ENCODE measurements at places on chromosomes 11 and 22. TPM values are rescaled to one million over a fixed set of nuclear protein-coding genes. Genes with fewer than 3 reads are reported as not detected.

DNA sequence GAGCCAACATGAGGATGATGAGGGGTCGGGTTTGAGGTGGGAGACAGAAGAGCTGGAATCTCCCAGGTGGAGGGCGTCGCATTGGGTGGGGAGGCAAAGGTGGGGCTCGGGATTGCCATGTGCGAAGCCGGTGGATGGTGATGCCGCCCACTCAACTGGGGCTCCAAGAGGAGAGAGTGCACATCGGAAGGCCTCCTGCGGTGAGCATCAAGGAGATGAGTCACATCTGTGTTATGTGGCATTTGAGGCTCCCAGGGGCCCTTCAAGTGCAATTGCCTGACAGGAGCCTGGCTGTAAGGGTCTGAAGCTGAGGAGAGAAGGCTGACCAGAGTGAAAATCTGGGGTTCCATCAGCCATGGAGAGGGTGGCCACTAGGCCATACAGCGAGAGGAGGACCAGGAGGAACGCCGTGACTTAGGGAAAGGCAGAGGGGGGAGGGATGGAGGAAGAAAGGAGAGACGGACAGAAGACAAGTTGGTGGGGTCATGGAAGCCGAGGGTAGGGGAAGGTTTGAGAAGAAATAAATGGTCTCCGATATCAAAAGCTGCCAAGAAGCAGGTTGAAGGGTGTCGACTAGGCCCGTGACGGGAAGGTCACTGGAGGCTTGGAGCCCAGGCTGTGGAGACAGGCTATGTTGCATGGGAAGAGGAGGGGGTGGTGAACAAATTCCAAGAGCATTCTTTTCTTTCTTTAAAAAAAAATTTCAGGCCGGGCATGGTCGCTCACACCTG is 21.3 kb downstream of the RASD2 start:
- H3K27ac ChIP-seq = no peak overlapping the region
- no peak overlapping the region for H3K4me3 ChIP-seq
- DNase-seq = no peak
- H3K36me3 ChIP-seq = no peaks in the 10 kb centered on the region
- H3K27me3 ChIP-seq = no peaks in the 10 kb centered on the region
- H3K4me1 ChIP-seq = no peaks in the 10 kb centered on the region

DNA sequence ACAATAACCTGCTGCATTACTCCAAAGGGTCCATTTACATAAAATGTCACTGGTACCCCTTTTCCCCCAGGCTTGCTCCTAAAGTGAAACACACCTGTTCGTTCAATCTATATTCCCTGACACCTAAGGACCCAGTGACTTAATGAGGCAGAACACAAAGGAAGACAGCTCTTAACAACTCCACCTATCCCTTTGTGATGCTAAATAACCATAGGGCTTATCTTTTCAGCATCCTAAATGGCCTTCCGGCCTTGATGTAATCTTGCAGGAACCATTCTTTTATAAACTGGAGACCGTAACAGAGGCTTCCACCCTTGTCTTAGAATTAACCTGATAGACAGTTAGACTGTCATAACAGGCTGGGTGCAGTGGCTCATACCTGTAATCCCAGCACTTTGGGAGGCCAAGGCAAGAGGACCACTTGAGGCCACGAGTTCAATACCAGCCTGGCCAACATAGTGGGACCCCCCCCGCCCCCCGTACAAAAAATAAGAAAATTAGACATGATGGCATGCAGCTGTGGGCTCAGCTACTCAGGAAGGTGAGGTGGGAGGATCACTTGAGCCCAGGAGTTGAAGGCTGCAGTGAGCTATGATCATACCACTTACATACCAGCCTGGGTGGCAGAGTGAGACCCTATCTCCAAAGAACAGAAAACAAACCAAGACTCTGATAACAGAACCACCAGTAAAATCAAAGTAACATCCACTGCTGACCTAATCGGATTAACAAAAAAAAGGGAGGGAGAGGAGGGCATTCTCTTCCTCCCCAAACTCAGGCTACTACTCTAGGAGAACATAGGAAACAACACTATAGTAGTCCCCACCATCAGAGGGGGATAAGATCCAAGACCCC is 5.1 kb downstream of the CHEK2 start:
- no peaks in the 10 kb centered on the region for H3K36me3 ChIP-seq
- H3K27me3 ChIP-seq = no peaks in the 10 kb centered on the region
- H3K27ac ChIP-seq = no peak overlapping the region
- H3K4me1 ChIP-seq = peaks cover 5% of the 10 kb centered on the region
- no peak overlapping the region for H3K4me3 ChIP-seq
- DNase-seq = no peak

NCR3LG1 gene
- 5.6 TPM for total RNA-seq

KCNA4 gene
- 2.1 TPM for total RNA-seq

RASSF10 gene
- 4.8 TPM for total RNA-seq

DNA sequence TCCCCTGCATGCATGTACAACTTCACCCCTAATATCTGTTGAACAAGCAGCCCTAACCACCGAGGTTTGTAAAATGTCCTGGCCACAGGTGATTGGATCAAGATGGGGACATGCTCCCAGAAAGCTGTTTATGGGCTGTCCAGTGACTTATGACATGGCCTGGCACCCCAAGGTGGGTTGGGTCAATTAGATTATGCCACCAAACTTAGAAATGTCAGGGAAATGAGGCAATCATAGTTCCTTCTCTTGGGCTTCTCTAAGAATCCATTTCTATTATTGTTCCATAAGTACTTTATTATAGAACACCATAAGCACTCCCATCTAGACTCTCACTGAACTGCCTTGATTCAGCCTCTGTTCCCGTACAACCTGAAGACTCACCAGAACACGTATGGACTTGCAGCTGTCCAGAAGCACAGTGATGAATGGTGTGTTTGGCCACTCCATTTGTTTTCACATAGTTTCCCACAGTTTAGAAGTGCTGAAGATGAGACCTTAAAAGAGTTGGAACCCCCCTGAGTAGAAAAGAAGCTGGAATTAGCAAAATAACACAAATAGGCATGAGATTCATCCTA is 45.5 kb upstream of the OLFML1 start:
- H3K4me1 ChIP-seq = peaks cover 3% of the 10 kb centered on the region
- peaks cover 6% of the 10 kb centered on the region for H3K27me3 ChIP-seq
- no peak for DNase-seq
- no peak overlapping the region for H3K27ac ChIP-seq

- no peak for DNase-seq
- H3K4me1 ChIP-seq = no peaks in the 10 kb centered on the region
- H3K36me3 ChIP-seq = no peaks in the 10 kb centered on the region
- no peak overlapping the region for H3K27ac ChIP-seq
These were observed 42.5 kb downstream of the INSC start for GRCh38 chr11:15157181-15157580.

DNA sequence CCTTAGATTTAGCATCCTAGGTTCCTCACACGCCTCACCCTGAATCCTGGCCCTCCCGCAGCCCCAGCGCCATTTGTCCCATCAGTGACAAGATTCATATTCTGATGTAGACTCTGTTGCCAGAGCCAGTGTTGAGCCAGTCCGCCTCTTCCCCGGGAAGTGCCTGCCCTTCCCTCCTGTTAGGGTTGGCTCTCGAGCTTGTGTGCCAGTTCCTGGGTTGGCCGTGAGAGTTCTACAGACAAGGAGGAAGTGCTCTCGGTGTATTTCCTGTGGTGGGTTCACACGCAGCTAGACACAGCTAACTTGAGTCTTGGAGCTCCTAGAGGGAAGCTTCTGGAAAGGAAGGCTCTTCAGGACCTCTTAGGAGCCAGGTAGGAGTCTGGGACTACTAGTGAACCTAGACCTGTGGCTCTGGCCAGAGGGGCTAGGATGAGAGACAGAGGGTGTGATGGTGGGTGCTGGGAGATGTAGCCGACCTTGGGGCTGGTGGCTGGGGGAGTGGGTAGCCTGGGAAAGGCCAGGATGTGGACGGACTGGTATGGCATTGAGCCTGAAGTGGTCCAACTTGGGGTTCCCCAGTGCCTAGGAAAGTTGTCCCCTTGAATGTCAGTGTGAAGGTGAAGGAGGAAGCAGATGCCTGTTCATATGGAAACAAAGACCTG is at the start of gene IL18BP:
Gene IL18BP (plus strand): TSS at position 261 of the 662 bp plus-strand sequence. CDS start 1,076 bp downstream, outside the sequence.
- H3K36me3 ChIP-seq = peaks cover 29% of the 10 kb centered on the region
- H3K4me1 ChIP-seq = peaks cover 22% of the 10 kb centered on the region
- H3K4me3 ChIP-seq = peak within 1 kb of the TSS; percentile 40
- H3K27ac ChIP-seq = peak within 1 kb of the TSS; percentile 55

DNA sequence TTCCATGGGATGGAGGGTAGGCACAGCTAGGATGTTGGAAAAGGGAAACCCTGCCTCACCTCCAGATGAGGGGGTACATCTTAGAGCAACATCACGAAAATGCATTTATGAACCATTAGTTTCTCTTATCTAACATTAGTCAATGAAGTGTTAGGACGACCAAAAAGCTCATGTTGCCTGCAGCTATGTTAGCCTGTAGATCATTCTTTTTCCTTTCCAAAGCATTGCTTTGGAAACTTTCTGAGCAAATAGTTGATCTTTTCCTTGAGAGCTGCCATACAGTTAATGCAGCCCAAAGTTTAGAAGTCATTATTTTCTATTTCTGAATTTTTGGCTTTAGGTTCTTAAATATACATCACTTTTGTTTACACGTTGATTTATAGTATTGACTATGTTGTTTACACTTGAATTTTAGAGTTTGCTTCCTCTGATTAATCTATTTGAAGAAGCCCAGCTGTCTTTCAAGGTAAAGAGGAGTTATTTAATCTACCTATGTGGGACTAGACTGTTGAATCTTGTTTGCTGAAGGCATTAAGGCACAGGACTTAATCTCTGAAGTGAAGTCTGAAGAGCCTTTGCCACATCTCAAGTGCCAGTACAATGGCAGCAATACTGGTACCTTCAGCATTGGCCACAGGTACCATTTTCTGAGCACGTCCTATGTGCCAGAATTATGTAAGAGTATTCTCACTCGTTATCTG is 11.0 kb downstream of the POU2AF3 start:
- no peaks in the 10 kb centered on the region for H3K27me3 ChIP-seq
- DNase-seq = no peak
- H3K27ac ChIP-seq = no peak overlapping the region
- H3K4me1 ChIP-seq = no peaks in the 10 kb centered on the region

DNA sequence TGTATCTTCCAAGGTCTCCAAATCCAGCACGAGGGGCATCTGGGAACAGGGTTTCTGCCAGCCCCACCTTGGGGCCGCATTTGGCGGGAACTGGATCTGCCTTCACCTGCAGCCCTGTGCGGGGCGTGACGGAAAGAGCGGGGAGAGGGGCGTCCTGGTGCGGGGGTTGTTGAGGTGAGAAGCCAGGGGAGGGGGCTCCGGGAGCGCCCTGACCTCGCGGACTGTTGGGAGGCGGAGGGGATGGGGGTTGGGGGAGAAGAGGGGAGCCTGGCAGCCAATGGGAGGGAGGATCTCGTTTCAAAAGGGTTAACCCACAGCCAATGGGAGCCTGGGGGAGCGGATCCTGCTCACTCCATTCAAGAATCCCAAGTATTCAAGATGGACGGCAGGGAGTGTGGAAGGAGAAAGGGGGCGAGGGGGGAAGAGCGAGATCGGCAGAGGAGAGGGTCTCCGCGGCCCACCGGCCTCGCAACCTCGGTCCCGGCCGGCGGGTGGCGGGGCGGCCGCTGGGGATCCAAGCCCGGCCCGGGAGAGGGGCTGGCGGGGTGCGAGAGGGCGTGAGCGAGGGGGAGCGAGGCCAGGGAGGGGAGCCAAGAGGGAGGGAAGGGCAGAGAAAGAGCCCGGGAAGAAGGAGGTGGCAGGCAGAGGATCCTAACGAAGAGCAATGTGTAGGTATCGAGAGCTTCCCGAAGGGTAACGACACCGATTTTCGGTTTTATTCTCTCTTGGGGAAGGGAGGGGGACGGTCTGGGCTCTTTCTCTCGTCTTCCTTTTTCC is 11.5 kb downstream of the YPEL4 start:
- DNase-seq = peak; percentile 80
- H3K27ac ChIP-seq = peak overlapping the region; percentile 82
- peaks cover 17% of the 10 kb centered on the region for H3K4me1 ChIP-seq
- H3K36me3 ChIP-seq = no peaks in the 10 kb centered on the region

DNA sequence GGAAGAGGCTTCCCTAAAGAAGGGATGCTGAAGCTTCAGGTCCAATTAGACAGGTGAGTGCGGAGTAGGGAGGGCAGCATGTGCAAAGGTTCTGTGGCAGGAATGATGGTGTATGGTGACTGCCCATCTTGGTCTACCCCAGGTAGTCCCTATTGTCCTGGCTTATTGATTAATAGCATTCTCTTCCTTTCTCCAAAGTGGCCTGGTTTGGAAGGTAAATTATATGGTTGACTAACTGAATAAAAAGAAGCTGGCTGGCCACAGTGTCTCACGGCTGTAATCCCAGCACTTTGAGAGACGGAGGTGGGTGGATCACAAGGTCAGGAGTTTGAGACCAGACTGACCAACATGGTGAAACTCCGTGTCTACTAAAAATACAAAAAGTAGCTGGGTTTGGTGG is 230.5 kb downstream of the MIAT start:
- H3K36me3 ChIP-seq = no peaks in the 10 kb centered on the region
- no peak for DNase-seq
- H3K27me3 ChIP-seq = no peaks in the 10 kb centered on the region
- no peak overlapping the region for H3K4me3 ChIP-seq
- H3K27ac ChIP-seq = no peak overlapping the region

- no peaks in the 10 kb centered on the region for H3K36me3 ChIP-seq
- no peaks in the 10 kb centered on the region for H3K4me1 ChIP-seq
- DNase-seq = no peak
- no peak overlapping the region for H3K27ac ChIP-seq
- H3K4me3 ChIP-seq = no peak overlapping the region
These were observed 325.5 kb downstream of the CADM1 start for GRCh38 chr11:115178705-115179104.

- no peaks in the 10 kb centered on the region for H3K27me3 ChIP-seq
- H3K4me3 ChIP-seq = no peak overlapping the region
- H3K4me1 ChIP-seq = peaks cover 14% of the 10 kb centered on the region
These were observed 13.7 kb downstream of the CYP2D6 start for GRCh38 chr22:42116848-42117424.

DNA sequence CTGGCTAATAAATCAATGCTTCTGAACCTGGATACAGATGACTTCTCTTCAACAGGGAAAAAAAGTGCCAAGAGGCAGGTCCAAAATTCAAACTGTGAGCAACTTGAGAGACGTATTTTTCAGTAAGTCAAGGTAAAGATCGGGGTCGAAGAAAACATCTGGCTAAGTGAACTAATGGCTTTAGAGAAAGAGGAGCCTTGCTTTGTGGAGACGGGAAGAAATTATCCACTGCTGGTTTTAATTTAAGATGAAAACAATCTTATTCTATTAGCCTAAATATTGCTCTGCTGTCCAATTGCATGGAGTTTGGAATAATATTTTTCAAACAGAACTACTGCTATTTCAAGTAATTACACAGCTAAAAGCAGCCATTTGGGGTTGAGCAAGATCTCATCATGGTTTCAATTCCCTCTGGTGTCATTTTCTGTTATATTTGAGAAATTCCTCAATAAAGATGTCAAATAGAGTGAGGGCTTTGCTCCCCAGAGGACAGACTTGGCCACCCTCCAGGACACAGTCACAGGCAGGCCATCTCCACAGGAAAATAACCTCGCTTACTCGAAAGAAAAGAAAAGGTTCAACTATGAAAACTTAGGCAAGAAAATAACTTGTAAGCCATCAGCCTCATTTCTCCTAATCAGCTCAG is 29.8 kb downstream of the SCUBE1 start:
- no peak overlapping the region for H3K4me3 ChIP-seq
- H3K4me1 ChIP-seq = no peaks in the 10 kb centered on the region
- H3K27me3 ChIP-seq = no peaks in the 10 kb centered on the region
- H3K36me3 ChIP-seq = no peaks in the 10 kb centered on the region

Data from upper lobe of right lung (tissue), 1 donor.